Breast epithelium (tissue), 4 donors: ENCODE measurements at places on chromosomes 3 and 15. TPM values are rescaled to one million over a fixed set of nuclear protein-coding genes. Genes with fewer than 3 reads are reported as not detected.

The LSMEM2 gene
- not detected for total RNA-seq

GRCh38 chr15:73019154-73019553 is 33.1 kb upstream of the NEO1 start:
- DNase-seq, result no peak

The GRAMD1C gene
- total RNA-seq, result 1.6 TPM

The CCDC54 gene
- total RNA-seq, result 0.33 TPM

The UBA5 gene
- total RNA-seq, result 37.7 TPM

The GOLGA6B gene
- total RNA-seq, result not detected

GRCh38 chr15:67805666-67806516 is 19.4 kb upstream of the SKOR1 start:
- no peak for DNase-seq

- DNase-seq, result no peak
Measured at GRCh38 chr3:85589145-85589544, 630.4 kb downstream of the CADM2 start.

DNA sequence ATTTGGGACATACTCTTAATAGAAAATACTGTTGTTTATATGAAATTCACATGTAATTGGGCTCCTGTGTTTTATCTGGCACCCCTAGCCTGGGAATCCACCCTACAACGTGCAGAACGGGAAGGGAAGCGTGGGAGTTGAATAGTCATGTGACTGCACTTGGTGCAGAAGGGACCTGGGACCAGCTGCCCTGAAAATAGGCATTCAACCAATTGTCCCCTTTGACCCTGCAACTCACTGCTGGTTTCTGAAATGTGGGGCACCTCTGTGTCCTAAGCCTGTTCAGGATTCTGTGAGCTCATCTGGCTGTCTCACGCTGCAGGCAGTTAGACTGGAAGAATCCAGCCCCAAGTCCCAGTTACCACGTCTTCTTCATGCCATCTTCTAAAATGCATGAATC is 79.7 kb downstream of the CACNA2D3 start:
- no peak for DNase-seq

The HESX1 gene
- 0.48 TPM for total RNA-seq

DNA sequence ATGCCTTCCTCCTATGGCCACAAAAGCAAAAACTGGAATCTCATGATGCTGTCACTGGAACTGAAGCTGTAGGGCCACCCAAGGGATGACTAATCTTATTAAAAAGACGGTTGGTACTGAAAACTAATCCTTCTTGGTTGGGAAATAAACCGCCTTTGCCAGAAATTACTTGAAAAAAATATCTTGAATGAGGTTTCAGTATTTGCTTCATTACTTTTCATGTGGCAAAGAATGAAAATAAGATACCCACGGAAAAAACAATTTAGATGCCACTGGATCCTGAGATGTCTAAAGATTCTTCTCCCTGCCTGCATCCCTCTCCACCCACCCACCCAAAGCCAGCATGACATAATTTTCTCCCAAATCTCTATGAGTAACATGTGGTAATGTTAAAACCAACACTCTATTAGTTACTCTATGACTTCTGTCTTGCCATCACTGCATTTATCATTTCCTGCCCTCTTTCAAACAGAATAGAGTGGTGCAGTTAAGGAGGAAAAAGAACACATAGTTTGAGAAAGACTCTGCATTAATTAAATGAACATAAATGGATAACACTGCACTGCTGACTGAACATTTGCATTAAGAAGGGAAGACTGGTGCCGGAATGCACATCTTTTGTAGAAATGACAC is 111.8 kb upstream of the DPH6 start:
- DNase-seq, result no peak

DNA sequence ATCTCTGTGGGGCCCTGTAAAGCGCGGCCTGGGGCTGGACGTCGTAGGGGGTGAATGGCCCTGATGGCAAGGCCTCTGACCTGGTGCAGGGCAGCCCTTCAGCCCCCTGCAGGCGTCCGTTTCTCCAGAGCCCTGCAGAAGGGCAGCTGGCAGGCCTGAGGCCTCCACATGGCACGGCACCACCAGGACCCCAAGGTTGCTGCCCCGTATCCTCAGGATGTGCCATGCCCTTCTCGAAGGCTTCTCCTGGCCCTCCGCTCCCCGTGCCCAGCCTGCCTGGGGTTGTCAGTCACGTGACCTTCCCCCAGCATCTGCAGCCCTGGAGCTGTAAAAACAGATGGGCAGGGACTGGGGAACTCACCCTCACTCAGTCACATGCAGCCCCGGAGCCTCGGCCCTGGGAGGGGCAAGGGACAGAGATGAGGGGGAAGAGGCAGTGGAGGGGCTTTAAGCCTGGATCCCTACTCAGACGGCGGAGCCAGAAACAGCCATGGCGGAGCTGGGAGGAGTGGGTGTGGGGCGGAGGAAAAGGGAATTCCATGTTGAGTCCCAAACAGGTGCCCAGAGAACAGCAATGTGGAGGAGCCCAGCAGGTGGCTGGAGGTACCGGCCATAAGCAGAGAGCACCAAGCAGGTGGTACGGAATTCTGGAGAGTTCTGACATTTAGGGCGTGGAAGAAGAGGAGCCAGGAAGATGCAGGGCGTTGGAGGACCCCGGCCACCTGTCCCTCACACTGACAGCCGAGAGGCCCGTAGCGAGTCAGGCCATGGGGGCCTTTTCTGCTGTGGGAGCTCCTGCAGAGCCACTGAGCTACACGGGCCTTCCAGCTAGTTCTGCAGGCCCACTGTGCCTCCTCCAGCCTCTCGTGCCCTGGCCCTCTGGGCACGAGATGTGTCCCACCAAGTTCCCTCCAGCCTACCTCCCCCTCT is 193.1 kb downstream of the XXYLT1 start:
- no peak for DNase-seq

The IL12A gene
- not detected for total RNA-seq

- no peak for DNase-seq
Measured at GRCh38 chr15:63367390-63367789, 14.3 kb downstream of the CA12 start.

The GRM7 gene
- total RNA-seq, result 1.3 TPM

DNA sequence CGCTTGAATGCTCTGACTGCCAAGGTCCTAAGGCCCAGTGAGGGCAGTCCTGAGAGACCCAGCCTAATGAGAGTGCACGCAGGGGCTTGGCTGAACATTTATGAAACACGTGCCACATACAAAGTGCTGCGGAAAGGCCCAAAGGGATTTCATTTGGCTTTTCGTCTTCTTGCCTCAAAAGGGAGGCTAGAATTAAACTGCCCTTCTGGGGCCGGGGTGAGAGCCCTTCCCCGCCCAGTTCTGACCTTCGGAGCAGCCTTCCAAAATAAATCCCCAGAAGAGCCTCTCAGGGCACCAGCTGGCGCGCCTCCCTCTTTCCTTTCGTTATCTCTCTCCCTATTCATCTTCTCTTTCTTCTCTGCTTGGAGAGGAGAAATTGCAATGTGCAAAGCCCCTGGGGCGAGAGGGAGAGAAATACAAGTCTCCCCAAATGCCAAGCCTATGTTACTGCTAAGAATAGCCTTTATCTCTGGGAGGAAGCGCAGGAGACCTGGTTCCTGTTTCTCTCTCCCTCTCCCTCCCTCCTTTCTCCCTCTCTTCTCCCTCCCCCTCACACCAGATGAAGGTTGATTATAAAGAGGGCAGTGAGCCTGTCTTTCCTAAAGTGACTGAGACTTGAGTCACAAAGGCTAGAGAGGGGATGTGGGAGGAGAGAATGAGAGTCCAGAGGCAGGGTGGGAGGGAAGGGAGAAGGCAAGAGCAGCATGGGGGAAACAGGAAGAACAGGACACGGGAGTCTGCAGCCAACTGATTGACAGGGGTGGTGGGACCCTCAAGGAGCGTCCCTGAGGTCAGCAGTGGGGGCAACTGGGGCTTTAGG is 36.7 kb upstream of the NDUFB4 start:
- no peak for DNase-seq

The DISP2 gene
- under 0.01 TPM for total RNA-seq

- DNase-seq, result no peak
Measured at GRCh38 chr3:39323494-39323893, 6.0 kb upstream of the CCR8 start.

The RBP2 gene
- 1.3 TPM for total RNA-seq

- DNase-seq, result no peak
Measured at GRCh38 chr3:54034971-54035370, 87.4 kb upstream of the CACNA2D3 start.
